ENCODE measurements at places on chromosomes 1 and 21.
A peak's percentile ranks its signal among the peaks of the same experiment; 100 is the strongest.

- DNase-seq = peak; percentile 79
Measured at GRCh38 chr1:160629286-160630210, 17.3 kb downstream of the SLAMF1 start.

GRCh38 chr1:229762891-229763290, 136.8 kb downstream of the URB2 start:
- DNase-seq = no peak

GRCh38 chr1:248906009-248906752, at the start of gene PGBD2:
TSS of gene PGBD2 (plus strand) at chr1:248906235. CDS start at chr1:248913863, 7,628 bp downstream.
- DNase-seq = peak; percentile 89

DNA sequence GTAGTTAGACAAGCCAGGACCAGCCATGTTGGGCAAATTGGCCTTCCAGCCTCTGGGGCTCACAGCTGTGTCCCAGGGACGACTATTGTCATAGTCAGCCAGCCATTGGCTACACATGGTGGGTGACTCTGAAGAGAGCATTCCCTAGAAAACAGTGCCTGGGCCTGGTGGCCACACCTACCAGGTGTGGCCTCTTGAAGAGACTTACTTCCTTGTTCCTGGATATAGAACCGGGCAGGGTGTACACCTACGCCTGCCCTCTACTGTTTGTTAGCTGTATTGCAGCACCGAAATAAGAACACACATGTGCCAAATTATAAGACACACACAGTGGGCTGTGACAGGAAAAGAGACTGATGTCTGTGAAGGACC, 134.6 kb upstream of the ARHGEF16 start:
- no peak for DNase-seq

DNA sequence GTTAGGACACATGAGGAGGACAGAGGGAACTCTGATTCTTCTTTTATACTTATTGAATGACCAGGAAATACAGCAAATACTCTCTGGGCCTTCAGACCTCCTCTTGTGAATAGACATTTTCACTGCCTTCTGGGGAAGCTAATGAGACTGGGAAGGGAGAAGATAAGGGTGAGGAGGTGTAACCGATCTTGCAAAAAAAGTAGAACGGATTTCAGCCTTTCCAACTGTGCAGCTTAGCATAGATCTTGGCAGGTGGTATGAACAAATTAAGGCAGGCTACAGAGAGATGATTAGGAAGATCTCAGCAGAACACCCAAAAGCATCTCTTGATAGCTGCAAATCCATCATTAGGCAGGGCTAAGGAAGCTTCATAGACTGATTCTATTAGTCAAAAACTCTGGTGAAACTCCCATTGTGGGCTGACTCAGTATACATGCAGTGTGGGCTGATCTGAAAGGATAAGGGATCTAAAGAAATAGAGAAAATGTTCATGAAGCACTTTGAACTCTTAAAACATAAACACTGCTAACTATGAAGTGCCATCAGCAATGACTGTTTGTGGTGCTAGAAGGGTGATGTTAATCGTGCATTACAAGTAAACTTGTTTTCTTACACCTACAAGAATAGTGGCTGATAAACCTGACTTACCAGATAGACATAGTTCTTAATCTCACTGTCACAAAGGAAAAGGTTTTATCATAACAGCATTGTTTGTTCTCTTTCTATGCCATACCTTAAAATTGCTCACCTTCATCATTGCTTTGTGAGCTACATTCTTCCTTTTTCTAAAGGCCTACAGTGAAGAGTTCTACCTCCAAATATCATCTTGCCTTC, 85.5 kb upstream of the PALMD start:
- no peak for DNase-seq

GRCh38 chr1:191695865-191696264, 462.4 kb upstream of the RGS18 start:
- DNase-seq = no peak

GRCh38 chr1:61273167-61273705, 190.9 kb downstream of the NFIA start:
- no peak for DNase-seq

GRCh38 chr1:94550800-94551241, 9.3 kb upstream of the F3 start:
- DNase-seq = no peak

GRCh38 chr1:58683519-58683918, 16.3 kb downstream of the MYSM1 start:
- no peak for DNase-seq

- DNase-seq = no peak
Measured at GRCh38 chr1:208476846-208477170, 232.6 kb upstream of the PLXNA2 start.

GRCh38 chr21:37548521-37548981, 182.0 kb downstream of the DYRK1A start:
- DNase-seq = no peak

DNA sequence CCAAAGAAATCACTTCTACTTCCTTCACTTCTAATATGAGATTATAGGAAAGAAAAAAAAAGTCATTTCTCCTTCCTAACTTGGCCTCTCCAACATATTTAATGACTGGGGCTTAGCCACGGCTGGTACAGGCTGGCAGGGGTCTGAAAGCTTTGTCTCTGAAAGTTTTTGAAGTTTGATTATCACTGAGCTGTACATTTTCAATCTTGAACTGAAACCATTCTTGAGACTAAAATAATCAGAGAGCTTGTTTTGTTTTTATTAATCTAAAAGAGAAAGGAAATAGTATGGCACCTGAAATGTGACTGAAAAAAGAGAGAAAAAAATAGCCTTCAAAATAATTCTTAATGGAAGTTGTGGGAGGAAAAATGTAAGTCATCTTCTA, 3.8 kb upstream of the KRTAP19-8 start:
- no peak for DNase-seq
